ENCODE measurements at places on chromosomes 12 and 14.

DNA sequence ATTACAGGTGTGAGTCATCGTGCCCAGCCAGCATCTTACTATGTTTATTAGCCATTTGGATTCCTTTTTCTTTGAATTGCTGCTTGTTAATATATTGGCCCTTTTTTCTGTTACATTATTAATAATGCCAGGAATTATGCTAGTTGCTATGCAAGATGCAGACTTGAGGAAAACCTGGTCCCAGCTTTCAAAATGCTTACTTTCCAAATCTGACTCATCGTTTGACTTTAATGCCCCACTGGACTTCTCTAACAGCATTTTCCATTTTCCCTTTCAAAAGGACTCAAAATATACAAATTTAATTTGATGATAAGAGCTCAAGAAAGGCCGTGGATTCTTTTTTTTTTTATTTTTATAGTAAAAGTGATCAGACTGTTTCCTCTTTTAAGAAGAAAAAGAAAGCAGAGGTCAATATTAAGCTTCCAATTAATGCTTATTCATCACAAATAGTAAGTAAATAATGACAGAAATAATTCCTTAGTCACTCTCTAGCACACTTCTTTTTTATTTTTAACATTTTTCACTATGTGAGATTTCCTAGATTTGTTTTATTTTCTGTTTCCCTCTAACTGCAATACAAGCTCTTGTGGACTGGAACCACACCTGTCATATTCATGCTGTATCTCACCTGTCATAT is 146.1 kb upstream of the FGD4 start:
- no peak for DNase-seq

DNA sequence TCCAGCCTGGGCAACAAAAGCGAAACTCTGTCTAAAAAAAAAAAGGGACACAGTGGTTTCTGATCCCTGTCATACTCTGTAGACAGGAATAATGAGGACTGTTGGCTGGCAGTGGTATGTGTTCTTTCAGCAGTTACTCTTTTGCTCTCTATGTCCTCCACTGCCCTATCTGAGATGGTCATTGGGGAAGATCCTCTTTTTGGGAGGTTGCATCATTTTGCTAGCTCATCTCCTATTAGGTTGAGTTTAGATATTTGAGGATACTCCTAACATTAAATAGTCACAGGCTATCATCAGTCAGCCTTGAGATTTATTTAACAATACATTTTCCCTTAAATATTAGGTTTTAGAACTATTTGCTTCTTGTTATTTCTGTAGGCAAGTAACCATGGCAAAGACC is 5.9 kb upstream of the CCDC91 start:
- DNase-seq: no peak

GRCh38 chr12:105252901-105253300 is 16.9 kb upstream of the APPL2 start:
- DNase-seq: no peak

GRCh38 chr12:57781244-57781643 is 1.3 kb upstream of the TSFM start:
- DNase-seq: no peak

DNA sequence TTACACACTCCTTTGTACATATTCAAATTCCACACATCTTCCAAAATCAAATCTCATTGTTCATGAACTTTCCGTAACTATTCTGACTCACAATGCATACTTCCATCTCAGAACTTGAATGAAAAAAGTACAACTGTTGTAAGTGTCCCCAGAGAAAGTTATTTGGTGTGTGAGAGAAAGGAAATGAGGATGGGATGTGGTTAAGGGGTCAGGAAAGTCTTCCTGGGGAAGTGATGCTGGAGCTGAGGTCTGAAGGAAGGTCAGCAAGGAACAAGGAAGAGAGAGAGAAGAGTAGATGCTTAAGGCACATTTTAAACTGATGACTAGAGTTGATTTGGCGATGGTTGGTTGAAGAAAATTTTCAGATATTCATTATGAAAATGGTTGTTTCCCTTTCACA is 340.0 kb upstream of the STXBP6 start:
- no peak for DNase-seq

- DNase-seq: no peak
Measured at GRCh38 chr14:35383569-35384454, 20.7 kb downstream of the NFKBIA start.

DNA sequence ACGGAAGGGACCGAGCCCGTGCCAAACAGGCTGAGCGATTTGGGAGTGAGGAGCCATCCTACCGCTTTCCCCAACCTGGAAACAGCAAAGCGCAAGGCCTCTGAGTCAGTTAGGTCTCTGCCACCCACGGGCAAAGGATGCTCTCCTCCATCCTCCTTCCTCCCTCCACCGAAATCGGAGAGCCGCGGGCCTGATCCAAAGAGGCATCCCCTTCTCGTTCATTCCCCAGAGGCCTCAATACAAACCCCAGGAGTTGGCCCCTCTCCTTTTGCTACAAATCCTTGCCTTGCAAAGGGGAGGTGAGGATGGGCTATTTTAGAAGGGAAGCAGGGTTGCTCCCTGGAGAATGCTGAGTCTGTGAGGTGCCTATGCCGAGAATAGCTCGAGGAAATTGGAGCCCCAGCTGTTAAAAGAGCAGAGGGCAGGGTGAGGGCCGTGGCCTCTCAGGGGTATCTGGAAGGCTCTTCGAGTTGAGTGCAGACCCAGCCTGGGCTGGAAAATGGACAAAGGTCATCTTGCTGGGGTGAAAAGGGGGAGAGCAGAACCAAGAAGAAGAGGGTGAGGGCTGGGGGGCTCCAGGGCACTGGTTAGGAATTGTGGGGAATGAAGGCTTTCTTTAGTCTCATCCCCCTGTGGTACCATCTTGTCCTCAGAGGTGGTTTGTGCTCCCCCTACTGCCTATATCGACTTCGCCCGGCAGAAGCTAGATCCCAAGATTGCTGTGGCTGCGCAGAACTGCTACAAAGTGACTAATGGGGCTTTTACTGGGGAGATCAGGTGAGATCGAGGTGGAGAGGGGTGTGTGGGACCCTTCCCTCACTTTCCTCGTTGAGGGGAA is 1.1 kb downstream of the TPI1 start:
- no peak for DNase-seq

GRCh38 chr12:124683152-124684124 is 116.0 kb upstream of the NCOR2 start:
- DNase-seq: no peak

DNA sequence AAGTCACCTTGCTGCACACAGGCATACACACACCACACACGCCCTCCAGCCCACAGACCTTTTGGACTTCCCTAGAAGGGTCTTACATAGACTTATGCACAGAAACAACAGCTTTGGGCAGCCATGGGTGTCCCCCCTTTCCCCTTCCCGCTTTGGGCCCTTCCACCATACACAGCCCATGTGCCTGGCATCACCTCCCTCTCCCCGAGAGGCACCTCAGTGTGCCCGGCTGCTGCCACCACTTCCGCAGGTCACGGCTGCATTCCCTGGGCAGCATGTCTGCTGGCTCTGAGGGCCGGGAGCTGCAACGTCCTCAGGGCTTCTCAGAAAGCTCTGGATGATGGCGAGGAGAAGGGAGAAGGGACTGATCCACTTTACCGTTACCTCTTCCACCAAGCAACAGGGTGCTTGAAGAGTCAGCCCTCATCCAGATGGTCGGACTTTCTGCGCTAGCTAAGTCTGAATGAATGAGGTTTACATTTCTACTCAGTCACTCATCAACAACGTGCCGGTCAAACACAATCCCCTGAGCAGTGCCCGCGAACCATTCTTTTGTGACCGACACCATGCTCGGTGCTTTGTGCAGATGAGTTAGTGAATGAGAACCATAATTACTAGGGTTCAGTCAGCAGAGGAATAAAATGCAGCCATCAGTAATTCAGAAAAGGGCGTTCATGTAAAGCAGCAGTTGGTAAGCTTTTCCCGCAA is 72.2 kb upstream of the BCL11B start:
- no peak for DNase-seq

DNA sequence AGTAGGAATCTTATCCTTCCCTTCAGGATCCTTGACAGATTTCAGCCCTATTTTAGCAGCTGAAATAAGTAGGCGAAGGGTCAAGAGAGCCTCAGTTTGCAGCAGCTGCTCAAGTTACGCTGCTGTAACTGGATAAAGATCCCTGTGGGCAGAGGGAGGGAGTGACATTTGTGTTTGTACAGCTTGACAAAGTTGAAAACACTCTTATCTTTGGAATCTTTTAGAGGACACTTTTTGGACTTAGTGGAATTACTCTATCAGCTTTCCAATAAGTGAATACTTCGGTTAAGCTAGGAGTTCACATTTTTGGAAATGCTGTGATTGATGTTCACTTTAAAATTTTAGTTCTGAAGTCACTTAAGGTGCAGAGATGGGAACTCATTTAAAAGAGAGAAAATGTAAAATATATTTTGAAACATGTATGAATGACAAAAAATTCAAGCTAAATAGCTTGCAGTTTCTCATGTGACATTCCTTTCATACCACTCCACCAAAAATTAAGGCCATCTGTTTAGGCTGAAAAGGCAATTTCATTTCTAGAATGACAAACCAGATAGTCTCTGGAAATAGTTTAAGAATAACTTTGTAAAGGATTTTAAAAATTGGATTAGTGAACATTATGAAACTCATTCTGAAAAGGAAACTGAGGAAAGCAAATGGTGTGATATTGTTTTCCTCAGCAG is 55.2 kb downstream of the SLC38A4 start:
- no peak for DNase-seq

GRCh38 chr12:91104812-91105466 is 6.4 kb downstream of the LUM start:
- DNase-seq: no peak

GRCh38 chr14:106417224-106418049 is 891.1 kb downstream of the TMEM121 start:
- peak; percentile 77 for DNase-seq

DNA sequence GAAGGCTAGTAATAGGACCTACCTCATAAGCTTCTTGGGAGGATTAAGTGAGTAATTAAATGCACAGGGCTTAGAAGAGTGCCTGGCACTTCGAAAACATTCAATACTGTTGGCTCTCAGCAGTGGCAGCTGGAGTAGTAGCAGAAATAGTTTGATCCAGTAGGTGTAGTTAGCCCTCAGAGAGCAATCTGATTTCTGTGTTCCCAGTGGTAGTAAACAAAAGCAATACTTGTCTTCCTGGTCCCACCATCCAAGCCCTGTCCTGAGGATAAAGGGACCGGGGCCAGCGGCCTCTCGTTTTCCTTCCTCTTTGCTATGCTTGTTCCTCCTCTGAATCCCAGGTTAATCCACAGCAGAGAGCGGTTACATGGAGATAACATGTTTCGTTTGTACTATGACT is 131.6 kb downstream of the SAMD4A start:
- DNase-seq: no peak

- DNase-seq: no peak
Measured at GRCh38 chr14:68760761-68761160, 32.1 kb downstream of the ZFP36L1 start.

- no peak for DNase-seq
Measured at GRCh38 chr14:74429991-74430390, 4.0 kb upstream of the SYNDIG1L start.

DNA sequence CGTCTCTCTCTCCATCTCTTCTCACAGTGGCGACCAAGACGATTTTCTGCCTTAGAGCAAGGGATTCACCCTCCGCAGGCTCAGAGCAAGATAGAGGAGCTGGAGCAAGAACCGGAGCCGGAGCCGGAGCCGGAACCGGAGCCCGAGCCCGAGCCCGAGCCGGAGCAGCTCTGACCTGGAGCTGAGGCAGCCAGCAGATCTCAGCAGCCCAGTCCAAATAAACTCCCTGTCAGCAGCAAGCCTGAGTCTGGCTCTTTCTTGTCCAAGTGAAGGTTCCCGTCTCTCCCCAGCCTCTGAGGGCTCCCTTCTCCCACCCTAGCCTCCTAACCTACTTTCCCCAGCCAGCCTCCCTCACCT is 5.9 kb downstream of the LAG3 start:
- DNase-seq: no peak

DNA sequence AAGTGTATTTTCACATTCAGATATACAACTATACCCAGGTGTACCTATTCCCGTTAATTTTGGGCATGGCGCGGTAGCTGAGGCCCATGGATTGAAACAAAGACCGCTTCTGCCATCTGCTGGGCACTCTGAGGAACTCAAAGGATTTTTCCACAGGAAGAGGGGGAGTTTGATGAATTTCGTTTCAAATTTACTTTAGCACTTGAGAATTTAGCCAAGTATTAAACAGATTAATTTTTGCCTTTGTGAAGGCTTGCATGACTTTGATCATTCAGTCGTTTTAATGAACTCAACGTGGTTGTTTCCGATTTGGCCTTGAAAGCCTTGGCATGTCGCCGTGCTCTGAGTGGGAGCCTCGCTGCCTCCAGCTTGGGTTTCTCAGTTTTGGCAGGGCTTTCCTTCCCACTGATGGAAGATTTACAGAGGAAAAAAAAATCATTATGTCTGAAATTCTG is 153.2 kb upstream of the DDHD1 start:
- peak; percentile 41 for DNase-seq

DNA sequence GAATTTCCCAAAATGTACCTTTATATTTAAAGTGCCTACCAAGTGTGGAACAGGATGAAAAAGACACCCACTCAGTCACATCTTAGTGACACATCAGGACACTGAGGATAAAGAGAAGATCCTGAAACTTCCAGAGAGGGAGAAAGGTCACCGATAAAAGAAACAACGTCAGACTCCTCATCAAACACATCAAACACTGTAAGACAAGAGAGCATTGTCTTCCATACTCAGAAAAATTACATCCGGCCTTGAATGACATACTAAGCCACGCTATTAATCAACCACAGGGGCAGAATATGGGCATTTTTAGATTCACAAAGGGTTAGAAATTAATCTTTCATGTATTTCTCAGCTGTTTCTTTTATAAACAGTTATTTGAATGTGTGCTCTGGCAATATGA is 490.3 kb downstream of the APAF1 start:
- DNase-seq: no peak

- DNase-seq: no peak
Measured at GRCh38 chr12:94329366-94329765, 130.3 kb downstream of the CEP83 start.

DNA sequence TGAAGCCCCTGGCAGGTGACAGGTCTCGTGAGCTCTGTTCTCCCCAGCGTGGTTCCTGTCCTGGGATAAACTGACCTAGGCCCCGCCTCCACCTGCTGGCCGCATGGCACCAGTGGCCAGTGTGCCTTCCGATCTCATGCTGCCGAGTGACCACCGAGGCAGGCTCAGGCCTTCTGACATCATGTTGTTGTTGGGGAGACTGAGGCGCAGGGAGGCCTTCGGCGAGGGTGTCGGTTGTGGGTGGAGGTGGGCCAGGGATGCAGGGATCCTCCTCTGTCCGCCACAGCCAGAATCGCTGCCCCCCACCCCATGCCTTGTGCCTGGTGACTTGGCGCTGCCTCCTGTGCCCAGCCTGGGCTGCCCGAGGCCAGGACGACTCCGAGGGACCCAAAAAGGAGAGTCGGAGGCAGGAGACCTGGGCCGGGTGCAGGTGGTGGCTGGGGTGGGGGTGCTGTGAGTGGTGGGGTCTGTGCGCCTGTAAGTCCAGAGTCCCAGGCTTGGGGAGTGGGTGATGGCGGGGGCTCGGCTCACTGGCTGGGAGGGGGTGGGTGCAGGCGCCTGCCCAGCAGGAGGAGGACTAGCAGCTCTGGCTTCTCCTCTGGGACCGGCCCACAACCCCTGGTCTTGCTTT is 24.3 kb downstream of the ASPG start:
- no peak for DNase-seq
